GM04503 (cell line): ENCODE measurements at places on chromosomes 6 and 20.

- DNase-seq = no peak
These were observed 1199.8 kb upstream of the GJE1 start for GRCh38 chr6:140932909-140933308.

DNA sequence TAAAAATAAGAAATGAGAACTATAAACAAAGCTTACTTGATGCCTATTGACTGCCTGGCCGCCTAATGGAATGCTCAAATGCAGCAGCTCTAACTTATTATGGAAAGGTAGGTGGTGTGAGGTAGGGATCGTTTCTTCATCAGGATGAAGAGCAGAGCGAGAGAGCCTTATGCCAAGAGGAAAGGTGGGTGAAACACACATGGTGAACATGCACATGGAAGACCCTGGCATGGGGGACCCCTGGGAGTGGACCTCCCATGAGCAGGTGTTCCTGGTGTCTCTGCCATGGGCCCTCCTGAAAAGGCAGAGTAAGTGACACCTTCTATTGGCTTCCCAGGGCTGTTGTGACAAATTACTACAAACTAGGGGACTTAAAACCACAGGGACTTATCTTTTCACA lies 130.1 kb downstream of the CDH4 start:
- no peak for DNase-seq

DNA sequence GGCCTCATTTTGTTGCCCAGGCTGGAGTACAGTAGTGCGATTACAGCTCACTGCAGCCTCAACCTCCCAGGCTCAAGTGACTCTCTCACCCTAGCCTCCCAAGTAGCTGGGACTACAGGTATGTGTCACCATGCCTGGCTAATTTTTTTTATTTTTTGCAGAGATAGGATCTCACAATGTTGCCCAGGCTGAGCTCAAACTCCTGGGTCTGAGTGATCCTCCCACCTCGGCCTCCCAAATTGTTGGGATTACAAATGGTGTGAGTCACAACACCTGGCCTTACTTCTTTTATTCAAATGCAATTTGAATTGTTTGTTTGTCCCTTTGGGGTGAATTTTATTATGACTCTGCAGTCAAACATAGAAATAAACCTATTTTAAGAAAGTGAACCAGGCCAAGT lies 131.7 kb upstream of the SLC22A16 start:
- no peak for DNase-seq

- no peak for DNase-seq
These were observed 14.5 kb upstream of the PCMTD2 start for GRCh38 chr20:64241061-64241460.

DNA sequence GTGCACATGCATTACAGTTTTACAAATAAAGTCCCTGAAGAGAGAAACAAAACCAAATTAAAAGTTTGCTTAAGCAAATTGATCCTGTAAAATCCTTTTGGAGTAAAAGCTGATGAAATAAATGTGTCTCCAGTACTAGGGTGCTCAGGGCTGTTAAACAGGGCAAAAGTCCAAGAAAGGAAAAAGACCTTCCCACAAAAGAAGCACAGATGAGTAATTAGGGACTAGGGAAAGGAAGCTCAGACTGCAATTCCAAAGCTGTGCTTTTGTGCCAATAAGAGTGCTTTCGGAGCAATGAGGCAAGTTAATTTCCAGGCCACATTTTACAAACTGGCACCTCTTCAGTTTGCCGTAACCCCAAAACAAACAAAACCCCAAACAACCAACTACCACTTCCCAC lies 10.4 kb upstream of the RNF182 start:
- no peak for DNase-seq

DNA sequence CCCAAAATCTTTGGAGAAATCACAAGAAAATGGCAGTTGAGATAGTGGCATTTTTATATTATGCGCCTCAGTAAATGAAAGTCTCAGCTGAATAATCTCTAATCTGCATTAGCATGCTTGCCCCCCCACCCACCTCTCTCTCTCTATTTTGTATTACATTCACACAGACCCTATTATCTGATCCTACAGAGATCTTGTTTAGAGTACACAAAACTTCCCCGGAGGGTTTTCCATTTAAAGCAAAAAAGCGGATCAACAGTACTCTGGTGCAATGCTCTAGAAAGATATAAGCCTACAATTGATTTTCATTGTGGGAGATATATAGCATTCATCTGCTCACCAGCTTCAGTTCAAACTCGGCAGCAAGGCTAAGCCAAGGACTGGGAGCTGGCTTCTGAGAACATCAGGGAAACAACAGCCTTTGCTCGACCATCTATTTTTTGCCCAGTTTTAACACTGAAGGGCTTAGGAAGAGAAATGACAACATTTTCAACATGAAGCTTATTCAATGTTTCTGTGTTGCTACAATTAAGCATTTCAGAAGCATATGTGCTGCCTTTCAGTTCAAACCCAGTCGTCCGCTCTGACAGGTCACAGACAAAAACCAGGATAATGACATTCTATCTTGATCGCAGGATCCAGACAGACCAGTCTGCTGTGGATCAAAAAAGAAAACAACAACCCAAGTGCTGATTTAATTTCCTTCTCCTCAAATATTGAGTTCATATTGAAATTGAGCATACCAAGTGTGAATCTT lies 137.6 kb upstream of the ATXN1 start:
- no peak for DNase-seq

DNA sequence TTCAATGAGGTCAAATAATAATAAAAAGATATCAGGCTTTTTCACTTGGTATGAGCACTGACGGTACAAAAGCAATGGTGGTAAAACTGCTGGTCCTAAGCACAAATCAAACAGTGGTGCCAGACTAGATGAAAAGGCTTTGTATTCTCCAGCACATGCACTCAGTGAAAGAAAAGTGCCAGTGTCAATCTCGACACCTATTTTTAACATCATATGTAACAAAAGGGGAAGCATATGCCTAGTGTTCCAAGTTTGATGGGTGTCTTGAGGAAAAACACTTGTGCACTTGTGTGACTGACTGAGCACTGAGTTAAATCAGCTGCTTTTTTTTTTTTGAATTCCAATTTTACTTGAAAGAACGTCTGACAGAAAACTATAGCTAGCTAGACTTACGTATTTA lies 27.3 kb downstream of the MED23 start:
- DNase-seq = no peak

- no peak for DNase-seq
These were observed 8.9 kb upstream of the SPATA2 start for GRCh38 chr20:49924247-49924646.

DNA sequence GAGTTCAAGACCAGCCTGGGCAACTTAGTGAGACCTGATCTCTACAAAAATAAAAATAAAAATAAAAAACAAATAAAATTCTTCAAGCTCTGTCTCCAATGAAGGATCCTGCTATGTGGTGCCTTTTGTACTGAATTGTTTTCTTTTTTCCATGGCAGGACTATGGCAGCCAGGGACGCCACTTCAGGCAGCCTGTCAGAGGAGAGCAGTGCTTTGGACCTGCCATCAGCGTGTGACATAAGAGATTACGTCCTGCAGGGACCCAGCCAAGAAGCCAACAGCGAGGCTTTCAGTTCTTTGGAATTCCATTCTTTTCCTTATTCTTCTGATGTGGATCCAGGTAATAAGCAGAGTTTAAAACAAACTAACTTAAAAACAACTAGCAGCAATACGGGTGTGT lies 22.5 kb downstream of the SHLD1 start:
- no peak for DNase-seq

DNA sequence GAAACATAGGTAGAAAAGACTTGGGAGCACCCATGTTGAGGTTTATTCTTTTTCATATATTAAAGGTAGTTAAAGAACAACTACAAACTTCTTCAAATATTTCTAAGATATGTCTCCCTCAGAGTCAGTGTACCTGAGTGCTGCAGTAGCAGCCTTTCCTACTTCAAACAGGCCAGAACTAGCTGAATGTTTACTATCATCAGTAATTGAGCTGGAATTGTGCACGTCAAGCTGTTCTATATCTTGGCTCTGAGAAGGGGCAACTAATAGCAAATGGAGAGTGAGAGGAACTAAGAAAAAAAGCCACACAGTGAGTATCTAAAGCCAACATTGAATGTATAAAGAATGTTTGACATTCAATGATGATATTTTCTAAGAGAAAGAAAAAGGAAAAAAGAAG lies 21.7 kb downstream of the MTCL3 start:
- DNase-seq = no peak

GRCh38 chr6:140486450-140487361 lies 1112.3 kb upstream of the CITED2 start:
- peak; percentile 34 for DNase-seq

GRCh38 chr20:2305479-2305878 lies 9.7 kb downstream of the TGM3 start:
- DNase-seq = no peak

DNA sequence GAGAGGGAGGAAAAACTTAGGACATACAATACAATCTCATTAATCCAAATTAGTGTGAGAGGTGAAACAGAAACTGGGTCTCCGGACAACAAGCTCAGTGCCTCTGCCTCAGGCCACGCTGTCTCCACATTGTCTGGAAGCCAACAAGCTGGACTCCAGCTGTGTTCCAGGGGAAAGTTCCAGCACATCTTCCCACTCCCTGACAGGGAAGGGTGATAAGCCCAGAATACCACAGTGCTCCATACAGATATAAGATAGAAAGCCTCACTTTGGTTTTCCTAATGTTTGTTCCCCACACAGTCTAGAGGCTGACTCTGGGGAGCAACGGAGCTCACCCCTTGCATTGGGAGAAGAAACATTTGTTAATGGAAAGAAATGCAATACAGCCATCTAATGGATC lies 117.1 kb upstream of the SPTLC3 start:
- DNase-seq = no peak

DNA sequence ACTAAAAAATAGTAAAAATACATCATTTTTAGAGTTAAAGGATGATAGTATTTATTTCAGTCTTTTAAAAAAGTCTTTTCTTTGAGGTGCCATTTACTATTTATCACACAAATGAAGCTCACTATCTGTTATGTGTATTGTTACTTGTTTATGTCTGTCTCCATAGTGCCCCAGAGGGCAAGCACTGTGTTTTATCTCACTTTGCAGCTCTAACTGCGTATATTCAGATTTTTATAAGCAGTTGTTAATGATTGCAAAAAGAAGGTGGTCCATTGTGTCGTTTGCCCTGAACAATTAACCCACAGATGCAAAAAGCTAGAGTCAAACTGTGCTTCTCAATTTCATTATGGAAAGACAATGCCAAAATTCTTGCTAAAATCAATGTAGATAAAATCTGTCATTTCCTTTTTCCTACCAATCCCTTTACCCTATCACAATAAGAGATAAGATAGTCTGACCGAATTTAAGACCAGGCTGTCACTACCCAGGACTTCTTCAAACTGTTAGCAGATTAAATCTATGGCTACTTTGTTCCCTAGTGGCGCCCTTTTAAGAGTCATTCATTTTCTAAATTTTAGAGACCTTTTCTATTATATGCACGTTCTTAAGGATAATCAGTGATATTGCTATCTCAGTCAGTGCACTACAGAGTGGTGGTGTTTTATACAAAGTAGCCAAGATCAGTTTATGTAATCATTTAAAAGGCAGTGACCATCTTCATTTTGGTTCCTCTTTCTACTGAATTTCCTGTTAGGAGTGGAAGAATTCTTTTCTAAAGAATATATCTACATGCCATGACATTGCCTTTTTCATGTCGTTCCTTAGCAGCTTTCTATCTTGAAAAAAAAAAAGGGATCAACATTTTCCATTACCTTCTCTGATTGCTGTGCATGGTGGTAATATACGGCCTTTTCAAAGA lies 133.1 kb upstream of the PRDM1 start:
- no peak for DNase-seq

DNA sequence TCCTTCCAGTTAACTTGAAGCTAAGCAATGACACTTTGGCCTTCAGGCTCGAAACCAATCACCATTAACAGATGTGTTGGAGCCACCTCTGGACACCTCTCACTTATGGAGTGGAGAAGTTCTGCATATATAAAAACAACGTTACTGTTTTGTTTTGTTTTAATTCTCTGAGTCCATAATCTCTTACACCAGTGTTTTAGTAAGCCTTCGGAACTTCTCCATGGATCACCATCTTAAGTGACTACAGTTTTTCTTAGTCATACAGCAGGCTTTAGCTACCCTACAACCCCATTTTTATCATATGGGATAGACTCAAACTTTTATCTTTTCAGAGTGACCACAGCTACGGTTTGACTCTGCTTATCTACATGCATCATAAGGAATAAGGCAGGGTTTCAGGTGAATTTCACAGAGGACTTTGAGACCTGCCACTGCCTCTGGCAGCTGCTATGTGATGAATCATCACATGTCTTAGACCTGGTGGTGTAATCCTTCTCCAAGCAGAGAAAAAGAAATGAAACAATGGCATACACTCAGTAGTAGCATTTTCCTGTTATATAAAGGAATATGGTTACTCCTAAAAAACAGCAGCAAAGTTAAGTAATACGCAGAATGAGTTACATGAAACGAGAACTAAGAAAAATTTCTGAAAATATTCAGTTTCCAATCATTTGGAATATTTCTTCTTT lies 5.5 kb upstream of the HDDC2 start:
- DNase-seq = no peak

GRCh38 chr20:44640522-44640921 lies 11.0 kb downstream of the ADA start:
- DNase-seq = no peak

DNA sequence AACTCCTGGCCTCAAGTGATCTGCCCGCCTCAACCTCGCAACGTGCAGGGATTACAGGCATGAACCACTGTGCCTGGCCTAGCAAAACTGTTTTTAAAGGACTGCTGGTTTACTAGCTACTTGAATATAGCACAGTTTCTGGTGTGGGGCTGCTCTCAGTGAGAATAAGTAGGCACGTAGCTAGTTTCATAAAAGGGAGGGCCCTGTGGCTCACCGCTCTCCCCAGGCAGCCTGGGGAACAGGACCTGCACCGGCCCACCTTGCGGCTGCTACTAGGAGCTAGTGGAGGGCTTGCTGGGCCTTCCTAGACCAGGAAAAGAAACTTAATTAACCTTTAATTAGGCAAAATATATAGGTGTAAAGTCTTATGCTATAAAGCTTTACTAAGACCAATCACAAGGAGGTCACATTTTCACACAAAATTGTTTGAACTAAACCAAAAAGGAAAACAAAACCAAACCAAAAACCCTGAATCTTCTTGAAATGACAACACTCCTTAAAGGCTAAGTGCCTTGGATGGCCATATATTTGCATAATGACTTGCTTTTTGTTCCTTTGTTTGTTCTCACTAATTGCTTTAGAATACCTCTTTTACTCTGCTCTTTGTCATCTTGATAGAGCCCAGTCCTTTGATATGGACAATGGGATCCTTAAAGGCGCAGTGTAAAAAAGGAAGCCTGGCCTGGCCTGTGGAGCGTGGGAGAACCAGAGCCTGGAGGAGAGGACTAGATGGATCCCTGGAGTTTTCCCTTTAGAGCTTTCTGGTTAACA lies 69.5 kb upstream of the SAMD5 start:
- no peak for DNase-seq

- DNase-seq = no peak
These were observed 123.0 kb downstream of the SASH1 start for GRCh38 chr6:148465670-148466069.

DNA sequence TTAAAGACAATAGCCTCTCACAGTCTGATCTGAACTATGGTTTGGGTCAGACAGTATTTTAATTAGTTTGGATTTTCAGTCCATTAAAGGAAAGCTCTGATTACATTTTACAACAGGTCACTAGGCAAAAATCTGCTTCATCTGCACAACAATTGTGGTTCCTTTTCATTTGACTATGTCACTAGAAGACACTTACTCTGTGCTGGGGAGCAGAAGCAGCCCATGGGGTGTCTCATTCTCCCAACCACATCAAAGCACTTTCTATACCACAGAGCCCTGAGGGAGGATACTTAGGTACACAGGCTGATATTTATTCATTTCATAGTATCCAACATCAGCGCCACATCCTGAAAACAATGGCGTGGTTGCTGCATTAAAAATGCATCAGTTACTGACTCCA lies 36.6 kb upstream of the HDAC2 start:
- no peak for DNase-seq
